ENCODE measurements at places on chromosomes 1 and 21. TPM values are rescaled to one million over a fixed set of nuclear protein-coding genes. Genes with fewer than 3 reads are reported as not detected.

The PLEKHA6 gene
- total RNA-seq, result 57.3 TPM

The IL10 gene
- total RNA-seq, result not detected

The GUCA2A gene
- 4,654 TPM for total RNA-seq

DNA sequence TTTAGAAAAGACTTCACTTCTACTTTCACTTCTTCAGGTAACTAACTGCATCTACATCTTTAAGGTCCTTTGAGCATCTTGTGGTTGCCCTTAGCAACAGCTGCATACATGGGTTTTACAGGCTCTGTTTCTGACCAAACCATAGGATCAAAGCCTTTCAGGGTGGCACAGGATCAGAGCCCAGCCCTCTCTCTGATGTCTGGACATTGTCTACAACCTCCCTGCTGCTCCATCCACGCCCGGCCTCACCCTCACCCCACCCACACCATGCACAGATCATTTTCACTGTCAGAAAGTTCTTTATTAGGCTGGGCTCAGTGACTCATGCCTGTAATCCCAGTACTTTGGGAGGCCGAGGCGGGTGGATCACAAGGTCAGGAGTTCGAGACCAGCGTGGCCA lies 5.2 kb downstream of the NCF2 start:
- DNase-seq, result no peak

DNA sequence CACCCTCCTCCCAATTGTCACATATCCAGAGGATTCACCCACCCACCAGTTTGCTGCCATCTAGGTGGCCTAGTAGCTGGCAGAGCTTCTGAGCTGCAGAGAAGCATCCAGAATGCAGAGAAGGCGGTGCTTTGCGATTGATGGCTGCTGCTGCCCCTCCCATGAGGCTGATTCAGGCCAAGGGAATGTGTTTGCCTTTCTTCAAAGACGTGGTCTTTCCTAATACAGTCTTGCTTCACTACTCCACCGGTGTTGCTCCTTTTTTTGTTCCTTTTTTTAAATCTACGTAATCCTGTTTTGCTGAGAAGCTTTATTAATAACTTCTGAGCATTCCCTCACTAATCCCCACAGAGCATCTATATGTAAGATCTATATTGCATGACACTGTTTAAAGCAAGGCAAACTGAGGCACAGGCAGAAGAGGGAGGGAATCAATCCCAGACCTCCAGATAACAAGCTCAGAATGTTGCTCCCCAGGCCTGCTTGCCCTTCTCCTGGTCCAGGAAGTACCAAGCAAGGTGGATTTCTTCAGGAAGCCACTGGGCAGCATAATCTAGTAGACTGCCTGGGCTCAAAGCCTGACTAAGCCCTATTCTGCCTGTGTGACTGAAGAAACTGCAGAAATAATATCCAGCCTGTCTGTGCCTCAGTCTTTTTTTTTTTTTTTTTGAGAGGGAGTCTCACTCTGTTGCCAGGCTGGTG lies 275.5 kb upstream of the FMN2 start:
- DNase-seq, result peak; percentile 51

DNA sequence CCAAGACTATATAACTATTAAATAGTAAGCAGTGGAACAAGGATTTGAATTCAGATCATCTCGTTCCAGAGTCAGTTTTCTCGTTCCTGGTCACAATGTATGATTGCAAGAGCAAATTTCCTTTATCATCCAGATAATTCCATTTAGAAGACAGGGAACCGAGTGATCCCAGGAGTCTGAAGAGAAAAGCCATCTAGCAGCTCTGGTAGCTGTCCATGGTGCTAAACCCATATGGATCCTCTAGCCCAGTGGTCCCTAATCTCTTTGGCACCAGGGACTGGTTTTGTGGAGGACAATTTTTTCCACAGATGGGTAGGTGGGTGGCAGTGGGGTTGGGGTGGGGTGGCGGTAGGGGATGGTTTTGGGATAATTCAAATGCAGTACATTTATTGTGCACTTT lies 229.4 kb downstream of the PTPRU start:
- no peak for DNase-seq
